CD4-positive, alpha-beta T cell treated with Interferon alpha-2 for 1 hour (primary cell): ENCODE measurements at places on chromosomes 16 and 17.

DNA sequence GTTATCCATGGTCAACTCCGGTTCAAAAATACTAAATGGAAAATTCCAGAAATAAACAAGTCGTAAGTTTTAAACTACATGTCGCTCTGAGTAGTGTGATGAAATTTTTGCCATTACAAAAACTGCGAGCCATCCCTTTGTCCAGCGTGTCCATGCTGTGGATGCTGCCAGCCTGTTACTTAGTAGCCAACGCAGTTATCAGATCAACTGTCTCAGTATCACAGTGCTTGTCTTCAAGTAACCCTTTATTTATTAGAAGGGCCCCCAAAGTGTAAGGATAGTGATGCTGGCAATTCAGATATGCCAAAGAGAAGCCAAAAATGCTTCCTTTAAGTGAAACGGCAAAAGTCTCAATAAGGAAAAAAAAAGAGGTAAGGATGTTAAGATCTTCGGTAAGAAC, 23.9 kb downstream of the SNN start:
- DNase-seq = no peak

- no peak for DNase-seq
Measured at GRCh38 chr16:67883146-67883871, 1.4 kb upstream of the NRN1L start.

GRCh38 chr17:22265807-22266206, 573.5 kb downstream of the KCNJ18 start:
- DNase-seq = no peak

DNA sequence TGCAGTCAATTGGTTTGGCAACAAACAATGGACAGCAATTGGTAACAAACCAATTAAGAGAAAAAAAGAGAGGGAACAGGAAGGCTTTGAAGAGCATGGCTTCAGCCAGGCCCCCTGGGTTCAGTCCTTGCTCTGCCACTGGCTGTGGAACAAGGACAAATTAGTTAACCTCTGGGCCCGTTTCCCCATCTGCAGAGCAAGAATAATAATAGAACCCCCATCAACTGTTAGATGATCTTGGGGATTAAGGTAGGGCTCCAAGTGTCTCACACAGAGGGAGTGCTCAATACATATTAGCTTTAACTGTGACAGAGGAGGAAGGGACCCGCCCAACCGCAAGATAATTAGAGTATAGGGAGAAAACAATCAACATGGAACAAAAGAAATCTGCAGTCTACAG, 55.2 kb downstream of the PECAM1 start:
- no peak for DNase-seq

GRCh38 chr17:16027708-16028584, 28.3 kb downstream of the TTC19 start:
- peak; percentile 24 for DNase-seq

DNA sequence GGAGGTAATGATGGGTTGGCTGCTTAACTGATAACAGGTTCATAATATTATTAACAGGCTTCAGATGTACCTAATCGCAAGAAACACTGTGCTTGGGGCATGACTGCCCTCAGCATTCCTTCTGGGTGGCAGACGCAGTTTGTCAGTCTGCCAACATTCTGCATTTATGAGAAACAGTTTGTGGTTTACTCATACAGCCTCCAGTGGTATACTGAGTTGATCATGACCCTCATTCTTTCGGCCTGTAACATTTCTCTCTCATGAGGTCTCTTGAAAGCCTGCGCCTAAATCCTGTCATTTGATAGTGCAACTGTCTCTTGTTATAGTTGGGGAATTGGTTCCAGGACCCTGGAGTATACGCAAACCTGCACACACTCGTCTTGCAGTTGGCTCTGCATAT, 4.9 kb upstream of the RUSF1 start:
- no peak for DNase-seq

GRCh38 chr17:49694847-49695697, 12.7 kb downstream of the SLC35B1 start:
- peak; percentile 69 for DNase-seq

GRCh38 chr17:48351911-48352332, 78.1 kb downstream of the SKAP1 start:
- peak; percentile 57 for DNase-seq

GRCh38 chr17:79808763-79809529, 12.1 kb upstream of the CBX8 start:
- DNase-seq = peak; percentile 49

DNA sequence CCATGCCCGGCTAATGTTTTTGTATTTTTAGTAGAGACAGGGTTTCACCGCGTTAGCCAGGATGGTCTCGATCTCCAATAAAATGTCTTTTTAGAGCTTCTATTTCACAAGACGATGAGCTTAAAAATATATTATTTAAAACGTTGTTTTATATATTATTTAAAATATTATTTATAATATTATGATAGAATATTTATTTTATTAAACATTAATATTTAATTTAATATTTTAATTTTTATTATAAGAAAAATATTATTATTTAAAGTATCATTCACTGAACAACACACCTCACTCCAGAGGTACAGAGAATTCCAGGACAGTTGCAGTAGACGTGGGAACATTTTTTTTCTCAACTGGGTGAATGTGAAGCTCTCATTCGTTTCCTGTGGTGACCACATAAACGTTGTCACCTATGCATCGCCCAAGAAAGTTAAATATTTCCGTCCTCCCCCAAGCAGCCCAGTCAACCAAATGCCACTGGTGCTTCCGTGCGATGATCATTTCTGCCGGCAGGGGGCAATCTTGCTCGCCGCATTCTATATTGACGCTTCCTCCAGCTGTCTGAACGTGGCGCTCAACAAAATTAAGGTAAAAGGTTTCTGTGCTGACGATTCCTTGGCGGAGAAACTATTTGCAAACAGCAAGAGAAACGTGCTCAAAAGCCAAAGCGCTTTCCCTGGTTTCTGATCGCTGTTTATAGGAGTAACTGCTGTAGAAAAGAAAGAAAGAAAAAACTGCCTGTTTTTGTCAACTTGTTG, 41.7 kb upstream of the PRSS54 start:
- peak; percentile 81 for DNase-seq

DNA sequence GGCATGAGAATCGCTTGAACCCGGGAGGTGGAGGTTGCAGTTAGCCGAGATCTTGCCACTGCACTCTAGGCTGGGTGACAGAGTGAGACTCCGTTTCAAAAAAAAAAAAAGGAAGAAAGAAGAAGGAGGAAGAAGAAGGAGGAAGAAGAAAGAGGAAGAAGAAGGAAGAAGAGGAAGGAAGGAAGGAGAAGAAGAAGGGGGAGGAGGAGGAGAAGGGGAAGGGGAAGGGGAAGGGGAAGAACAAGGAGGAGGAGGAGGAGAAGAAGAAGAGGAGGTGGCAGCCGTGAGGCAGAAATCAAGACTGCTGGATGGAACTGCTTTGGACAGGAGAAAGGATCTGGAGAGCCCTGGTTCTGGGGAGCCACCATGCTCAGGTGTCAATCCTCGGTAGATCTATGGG, 29.7 kb upstream of the PEMT start:
- no peak for DNase-seq

DNA sequence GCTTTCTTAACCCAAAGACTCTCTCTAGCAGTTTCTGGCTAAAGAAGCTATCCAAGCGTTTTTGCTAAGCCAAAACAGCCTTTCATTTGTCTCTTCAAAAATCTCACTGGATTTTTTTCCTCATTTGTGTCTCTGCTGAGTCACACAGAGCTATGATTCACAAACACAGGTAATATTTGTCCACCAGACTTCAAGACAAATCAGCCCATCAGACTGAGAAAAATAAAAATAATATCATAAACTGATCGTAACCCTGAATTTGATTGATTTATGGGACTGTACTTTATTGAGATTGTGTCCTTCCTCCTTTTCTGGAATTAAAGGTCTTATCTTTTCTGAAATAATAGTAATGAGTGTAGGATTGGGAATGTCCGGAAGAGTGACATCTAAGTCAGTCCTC, 25.8 kb downstream of the TRIM16 start:
- no peak for DNase-seq

GRCh38 chr16:578870-579405, 9.2 kb downstream of the PIGQ start:
- peak; percentile 64 for DNase-seq

DNA sequence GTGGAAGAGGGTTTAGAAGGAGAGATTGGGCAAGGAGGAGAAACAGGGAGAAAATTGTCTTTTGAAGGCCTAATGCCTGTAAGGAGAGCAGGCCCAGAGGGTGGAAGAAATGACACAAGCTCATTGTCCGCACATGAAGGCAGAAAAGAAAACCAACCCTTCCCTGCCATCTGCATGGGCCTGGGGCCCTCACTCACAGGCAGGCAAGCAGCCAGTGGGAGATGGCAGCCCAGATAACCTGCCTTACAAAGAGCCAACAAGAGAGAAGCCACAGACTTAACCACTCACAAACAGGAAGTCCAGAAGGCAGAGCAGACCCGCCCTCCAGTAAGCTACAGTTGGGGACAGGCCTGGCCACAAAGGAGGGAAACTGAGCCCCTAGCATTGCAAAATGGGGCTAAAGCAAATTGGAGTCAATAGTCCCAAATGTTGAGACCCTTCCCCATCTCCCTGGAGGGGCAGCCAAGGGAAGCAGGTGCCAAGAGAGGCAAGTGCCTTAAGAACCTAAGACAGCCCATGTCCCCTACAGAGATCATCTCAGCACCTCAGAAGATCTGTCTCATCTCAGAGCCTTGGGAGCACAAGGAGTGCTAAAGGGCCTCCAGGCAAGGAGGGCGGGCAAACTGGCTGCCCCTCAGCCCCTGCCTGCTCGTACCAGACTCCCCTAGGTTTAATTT, 7.3 kb upstream of the TSPOAP1 start:
- peak; percentile 86 for DNase-seq

DNA sequence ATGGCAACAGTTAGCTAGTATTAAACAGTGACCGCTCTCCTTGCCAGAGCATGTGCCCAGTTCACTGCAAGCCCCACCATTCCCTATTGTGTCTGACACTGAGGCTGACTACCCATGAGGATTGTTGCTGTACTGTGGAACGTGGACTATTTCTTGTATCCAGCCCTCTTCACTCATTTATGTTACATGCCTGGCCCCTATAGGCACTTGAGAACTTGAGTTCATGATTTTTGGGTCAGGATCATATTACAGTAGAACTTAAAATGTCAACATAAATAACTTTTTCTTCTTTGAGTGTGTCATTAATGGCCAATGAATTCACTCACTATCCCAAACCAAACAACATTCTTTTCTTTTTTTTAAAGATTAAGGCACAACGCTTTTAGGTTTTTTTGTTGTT, 55.7 kb downstream of the LYRM1 start:
- no peak for DNase-seq

DNA sequence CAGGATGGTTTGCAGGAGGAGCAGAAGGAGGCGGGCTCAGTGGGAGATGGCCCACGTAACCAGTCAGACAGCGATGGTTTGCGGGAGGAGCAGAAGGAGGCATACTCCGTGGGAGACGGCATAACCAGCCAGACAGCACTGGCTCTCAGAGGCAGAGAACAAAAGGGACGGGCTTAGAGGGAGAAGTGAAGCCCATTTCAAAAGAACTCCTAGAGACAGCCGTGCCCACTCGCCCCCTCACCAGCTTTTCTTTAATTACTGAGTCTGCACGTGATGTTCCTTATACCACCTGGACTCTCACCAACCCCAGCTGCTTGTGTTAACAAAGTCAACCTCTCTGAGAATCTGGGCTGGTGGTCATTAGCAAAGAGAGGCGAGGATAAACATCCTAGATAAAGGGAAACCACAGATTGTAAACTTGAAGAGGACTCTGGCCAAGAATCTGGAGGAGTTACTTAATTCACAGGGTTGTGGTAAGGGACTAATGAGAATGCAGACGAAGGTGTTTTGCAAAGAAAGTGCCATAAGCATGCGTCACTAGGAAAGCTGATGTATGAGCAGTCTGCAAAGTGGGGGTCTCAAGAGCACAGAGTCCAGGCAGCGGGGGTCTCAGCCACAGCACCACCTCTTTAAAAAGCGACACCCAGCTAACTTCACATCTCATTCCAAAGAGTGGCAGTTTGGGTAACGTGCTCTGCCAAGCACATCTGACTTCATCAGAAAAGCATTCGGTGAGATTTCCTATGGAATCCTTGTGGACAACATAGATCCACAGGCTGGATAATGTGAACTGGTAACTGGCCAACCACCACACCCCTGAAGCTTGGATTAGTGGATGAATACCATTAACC, 51.7 kb downstream of the NXN start:
- no peak for DNase-seq
